ENCODE measurements at places on chromosomes 5 and 9.

DNA sequence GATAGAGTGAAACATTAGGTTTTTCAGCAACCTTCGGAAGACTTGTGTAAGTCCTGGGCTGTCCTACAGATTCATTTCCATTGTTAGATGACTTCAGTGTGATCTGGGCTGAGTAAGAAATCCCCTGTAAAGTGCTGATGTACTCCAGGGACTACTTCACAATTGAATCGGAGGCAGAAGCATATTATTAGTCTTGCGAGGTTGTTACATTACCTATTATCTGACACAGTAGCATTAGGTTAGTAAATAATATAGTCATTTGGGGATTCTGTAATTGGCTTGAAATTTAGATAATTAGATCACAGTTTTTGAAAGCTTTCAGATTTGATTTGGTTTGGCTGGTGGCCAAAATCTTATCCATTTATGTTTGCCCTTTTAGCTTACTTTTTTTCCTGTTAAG lies 62.4 kb downstream of the DMRT1 start:
- no peak for DNase-seq

GRCh38 chr5:74919487-74919886 lies 53.3 kb upstream of the FAM169A start:
- no peak for DNase-seq

GRCh38 chr9:134373269-134373668 lies 47.0 kb downstream of the RXRA start:
- no peak for DNase-seq

- DNase-seq = no peak
Measured at GRCh38 chr9:121634329-121635261, 16.8 kb upstream of the DAB2IP start.

- DNase-seq = no peak
Measured at GRCh38 chr5:119694284-119694683, 64.9 kb downstream of the FAM170A start.

- DNase-seq = no peak
Measured at GRCh38 chr9:73121375-73121935, 30.2 kb upstream of the ANXA1 start.

GRCh38 chr5:157263496-157264090 lies 2.3 kb upstream of the CYFIP2 start:
- no peak for DNase-seq

DNA sequence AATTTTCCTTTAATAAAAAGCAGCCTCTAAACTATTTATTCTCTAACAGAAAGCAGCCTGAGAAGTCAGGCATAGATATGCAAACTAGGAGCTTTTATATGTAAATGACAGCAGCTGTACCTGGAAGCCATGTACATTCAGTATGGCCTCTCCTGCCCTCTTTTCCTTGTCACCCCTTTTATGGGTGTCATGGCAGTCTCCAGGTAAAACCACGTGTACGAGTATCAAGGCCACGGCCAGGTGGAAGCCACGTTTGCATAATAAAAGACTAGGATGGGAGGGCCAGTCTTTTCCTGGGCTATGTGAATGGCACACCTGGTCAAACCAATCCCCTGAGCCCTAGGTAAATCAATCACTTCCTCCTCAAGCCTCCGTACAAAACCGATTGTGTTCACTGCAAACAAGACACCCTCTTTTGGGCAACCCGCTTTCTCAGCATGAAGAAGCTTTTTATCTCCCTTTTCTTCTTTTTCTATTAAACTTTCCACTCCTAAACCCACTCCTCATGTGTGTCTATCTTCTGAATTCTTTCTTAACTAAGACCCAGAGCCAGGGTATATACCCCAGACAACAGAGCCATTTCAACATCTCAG lies 419.5 kb upstream of the CTNND2 start:
- DNase-seq = no peak

- DNase-seq = no peak
Measured at GRCh38 chr5:130875656-130876055, 289.4 kb downstream of the HINT1 start.

GRCh38 chr5:173765029-173765644 lies 123.0 kb upstream of the CPEB4 start:
- DNase-seq = no peak

Measured in tibial artery (tissue), 4 donors.